Suppressor macrophage (primary cell): ENCODE measurements at places on chromosomes 3 and 15.

GRCh38 chr3:87358066-87358465 lies 81.7 kb upstream of the POU1F1 start:
- DNase-seq, result no peak

- DNase-seq, result peak; percentile 21
These were observed 47.9 kb downstream of the PEAK1 start for GRCh38 chr15:77371850-77372563.

DNA sequence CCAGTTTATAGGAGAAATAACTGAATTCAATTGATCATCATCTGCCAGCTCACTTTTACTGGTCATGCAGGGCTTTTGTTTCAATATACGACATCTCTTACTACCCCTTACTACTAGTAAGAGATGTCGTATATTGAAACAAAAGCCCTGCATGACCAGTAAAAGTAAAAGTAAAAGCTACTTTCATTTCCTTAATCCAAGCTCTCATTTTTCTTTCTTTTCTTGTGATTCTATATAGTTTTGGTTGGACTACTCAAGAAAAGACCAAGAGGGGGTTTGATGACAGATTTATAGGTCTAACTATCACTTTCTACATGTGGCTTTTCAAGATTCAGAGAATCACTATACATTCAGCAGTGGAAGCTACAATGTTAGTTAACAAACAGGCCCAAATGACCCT lies 1237.3 kb downstream of the ROBO2 start:
- no peak for DNase-seq

DNA sequence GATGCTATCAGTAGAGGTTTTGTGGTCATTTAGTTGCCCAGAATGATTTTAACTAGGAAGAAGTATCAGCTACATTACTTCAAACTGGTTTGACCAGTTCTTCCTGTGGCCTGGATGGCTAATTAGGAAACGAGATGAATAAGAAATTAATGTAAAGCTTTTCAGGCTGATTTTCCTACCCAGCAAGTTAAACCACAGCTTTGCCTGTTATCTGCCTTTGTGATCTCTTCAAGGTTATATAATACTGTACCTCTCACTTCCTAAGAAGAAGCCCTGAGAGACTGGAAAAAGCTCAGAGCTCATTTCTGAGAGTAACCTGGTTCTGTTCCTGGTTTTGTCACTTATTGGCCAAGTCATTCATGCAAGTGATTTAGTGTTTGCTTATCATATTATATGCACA lies 782.2 kb upstream of the GOLIM4 start:
- no peak for DNase-seq

- DNase-seq, result no peak
These were observed 538.2 kb downstream of the FOXP1 start for GRCh38 chr3:71045212-71045916.

DNA sequence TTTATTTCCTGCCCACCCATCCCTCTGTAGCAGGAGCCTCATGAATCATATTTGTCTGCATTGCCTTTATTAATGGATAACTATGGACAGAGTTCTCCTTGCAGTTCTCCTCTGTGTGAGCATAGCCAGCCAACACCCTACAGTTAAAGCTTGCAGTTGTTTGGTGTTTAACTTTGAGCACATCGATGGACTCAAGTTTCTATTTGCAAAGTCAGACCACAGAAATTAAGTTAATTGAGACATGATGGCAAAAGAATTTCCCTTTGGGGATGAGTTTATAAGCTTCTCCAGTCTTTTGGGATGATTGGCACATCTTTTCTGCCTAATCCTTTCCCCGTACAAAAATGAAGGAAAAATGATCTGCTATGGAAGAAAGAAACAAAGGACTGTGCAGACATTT lies 398.9 kb upstream of the THBS1 start:
- no peak for DNase-seq

- no peak for DNase-seq
These were observed 96.9 kb upstream of the WNT5A start for GRCh38 chr3:55584030-55584429.

DNA sequence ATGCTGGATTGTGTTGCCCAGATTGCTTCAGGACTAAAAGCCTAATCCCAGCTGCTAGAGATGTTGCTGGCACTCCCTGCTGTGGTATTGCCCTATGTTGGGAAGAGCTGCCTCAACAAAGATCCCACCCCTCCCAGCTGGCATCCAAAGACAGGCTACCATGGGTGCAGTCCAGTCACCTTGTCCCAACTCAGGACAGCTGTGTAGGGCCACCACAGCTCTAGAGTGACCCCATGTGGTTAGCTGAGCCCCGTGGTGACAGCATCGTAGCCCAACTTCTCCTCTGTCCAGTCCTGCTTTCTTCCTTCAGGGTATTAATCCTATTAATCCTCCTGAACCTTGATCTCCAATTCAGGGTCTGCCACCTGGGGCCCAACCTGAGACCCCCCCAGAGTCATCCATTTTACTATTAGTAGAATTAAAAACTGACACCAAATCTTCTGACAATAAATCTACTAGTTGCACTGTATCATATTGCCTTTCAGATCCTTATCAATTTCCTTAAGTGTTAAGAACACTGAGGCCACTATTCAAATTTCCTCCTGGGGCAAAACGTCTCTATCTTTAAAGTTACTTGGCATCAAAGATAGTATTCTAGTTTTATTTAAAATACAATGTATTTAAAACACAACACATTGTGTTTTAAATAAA lies 83.5 kb downstream of the AQP9 start:
- DNase-seq, result peak; percentile 81

- DNase-seq, result no peak
These were observed 260.5 kb downstream of the PTPRG start for GRCh38 chr3:61821823-61822251.

GRCh38 chr15:100520132-100520921 lies 8.4 kb downstream of the CERS3 start:
- DNase-seq, result peak; percentile 70

- DNase-seq, result no peak
These were observed 40.1 kb downstream of the GASK1A start for GRCh38 chr3:43019006-43019809.

- DNase-seq, result no peak
These were observed 18.6 kb downstream of the MESP2 start for GRCh38 chr15:89794627-89795241.

DNA sequence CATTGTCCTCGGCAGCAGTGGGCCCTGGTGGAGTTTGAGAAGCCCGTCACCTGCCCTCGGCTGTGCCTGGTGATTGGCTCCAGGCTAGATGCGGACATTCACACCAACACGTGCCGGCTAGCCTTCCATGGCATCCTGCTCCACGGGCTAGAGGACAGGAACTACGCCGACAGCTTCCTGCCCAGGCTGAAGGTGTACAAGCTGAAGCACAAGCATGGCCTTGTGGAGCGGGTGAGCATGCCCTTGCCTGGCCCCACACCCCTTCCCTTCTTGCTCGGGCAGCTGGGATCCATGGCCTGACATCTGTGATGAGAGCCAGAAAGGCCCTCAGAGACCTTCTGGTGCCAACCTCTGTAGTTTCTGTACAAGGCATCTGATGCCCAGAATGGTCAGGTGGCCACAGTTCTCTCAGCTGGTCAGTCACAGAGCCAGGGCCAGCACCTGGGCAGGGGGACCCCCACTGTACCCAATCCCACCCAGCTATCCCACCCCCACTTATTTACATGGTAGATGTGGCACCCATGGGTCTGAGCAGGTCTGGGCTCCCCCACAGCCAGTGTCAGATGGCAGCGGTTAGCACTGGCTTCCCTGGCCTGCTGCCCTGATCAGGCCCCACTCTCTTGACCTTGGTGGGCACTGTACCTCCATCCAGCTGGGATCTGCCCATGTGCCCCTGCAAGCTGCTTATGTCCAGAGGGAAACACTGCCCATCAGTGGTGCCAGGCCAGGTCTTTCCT lies 124.9 kb downstream of the DNAJB8 start:
- no peak for DNase-seq

DNA sequence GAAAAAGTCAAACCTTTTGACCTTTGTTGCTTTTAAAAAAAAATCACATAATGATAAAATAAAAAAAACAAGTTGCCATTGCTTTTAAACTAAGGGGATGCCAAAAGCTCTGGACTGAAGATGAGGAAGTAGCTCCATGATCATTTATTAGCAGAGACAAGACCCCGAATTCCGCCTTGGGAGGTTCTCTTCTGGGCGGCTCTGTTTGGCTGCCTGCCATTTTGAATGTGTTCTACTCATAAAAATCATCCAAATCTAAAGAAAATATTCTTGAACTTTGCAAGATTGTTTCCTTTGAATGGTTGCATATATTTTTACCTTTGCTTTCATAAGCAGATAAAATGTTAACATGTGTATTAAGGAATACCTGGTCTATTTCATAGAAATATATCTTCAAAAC lies 63.8 kb downstream of the NCEH1 start:
- DNase-seq, result no peak

GRCh38 chr3:51798411-51798963 lies 19.4 kb upstream of the IQCF6 start:
- DNase-seq, result no peak

GRCh38 chr15:96460106-96460505 lies 129.6 kb downstream of the NR2F2 start:
- no peak for DNase-seq

DNA sequence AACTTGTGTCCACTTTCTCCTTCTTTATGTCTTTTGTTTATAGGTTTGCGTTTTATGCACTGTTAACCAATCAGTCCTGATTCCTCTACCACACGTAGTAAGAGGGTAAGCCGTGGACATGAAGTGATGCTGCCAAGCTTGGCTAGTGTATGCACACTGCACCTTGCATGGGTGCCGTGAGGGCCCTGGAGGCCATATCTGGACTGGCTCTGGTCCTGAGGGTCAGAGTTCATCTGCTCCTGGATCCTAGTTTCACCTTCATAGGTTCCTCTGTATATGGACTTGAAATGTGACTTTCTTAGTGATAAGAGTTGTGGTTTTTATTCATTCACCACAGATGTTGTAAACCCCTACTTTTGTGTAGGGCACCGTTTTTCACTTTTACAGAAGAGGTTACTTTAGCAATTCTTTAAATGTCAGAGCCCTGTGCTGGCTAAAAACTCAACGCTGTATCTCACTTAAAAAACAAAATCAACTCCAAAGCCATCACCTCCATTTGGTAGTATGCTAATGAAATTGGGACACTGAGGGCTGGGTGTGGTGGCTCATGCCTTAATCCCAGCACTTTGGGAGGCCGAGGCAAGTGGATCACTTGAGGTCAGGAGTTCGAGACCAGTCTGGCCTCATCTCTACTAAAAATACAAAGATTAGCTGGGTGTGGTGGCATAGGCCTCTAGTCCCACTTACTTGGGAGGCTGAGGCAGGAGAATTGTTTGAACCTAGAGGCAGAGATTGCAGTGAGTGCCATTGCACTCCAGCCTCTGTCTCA lies 22.9 kb downstream of the SIAH2 start:
- DNase-seq, result no peak

DNA sequence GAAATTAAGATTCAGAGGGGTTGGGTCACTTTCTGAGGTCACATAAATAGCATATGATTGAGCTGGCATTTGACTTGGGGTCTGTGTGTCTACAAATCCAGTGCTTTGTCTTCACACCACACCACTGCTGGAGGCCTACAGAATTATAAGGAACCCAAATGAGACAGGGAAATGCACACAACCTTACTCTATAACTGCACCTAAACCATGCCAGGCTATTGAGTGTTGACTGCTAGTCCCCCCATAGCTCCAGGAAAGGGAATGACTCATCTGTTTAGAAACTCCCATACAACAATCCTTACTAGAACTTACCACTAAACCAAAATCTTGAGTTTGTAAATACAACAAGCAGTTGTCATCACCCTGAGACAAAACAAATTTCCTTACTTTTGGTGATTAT lies 16.9 kb upstream of the TSC22D2 start:
- peak; percentile 20 for DNase-seq

GRCh38 chr15:27254055-27254454 lies 283.1 kb downstream of the GABRG3 start:
- no peak for DNase-seq

DNA sequence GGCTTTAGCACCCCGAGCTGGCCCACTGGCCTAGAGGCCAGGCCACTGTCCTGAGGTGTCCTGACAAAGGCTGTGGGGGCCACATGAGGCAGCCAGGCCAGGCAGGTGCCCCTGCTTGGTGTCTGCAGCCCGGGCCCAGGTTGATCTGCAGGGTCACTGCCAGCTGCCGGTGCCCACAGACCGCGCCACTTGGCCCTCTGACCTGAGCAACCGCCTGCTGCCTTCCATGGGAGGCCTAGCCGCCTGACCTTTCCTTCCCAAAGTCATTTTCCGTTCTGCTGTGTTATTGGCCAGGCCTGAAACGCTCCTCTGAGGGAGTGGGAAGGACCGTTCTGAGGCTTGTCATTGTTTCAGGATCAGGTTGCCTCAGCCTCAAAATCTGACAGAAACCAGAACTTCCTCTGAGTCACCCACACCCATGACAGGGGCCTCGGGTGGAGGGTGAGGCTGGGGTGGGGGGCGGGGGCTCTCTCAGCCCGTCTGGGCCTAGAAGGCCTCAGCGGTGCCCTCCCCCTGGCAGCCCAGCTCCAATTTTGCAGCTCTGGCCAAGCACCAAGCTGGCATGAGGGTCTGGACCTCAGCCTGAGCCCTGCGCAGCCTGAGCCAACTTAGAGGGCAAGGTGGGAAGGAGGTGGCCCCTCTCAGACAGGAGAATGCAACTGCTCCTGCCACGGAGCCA lies 140.7 kb upstream of the MEF2A start:
- peak; percentile 86 for DNase-seq

GRCh38 chr15:63986751-63987341 lies 59.4 kb downstream of the DAPK2 start:
- DNase-seq, result peak; percentile 81

DNA sequence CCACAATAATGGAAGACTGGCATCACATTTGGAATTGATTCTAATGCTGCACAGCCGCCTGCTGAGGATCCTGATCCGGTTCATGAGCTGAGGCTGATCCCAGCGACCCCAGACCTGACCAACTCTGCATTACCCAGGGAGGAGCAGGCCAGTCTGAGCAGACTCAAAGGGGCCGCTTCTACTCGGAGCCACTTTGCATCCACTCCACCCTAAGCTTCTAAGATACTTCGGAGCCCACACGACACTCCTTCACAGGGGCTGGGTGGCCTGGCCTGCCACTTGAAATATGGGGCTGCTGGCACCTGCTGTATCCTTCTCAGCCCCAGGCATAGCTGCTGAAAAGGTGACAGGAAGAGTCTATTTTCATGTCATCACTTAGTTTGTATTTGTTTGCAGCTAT lies 33.2 kb upstream of the NSMCE3 start:
- no peak for DNase-seq

DNA sequence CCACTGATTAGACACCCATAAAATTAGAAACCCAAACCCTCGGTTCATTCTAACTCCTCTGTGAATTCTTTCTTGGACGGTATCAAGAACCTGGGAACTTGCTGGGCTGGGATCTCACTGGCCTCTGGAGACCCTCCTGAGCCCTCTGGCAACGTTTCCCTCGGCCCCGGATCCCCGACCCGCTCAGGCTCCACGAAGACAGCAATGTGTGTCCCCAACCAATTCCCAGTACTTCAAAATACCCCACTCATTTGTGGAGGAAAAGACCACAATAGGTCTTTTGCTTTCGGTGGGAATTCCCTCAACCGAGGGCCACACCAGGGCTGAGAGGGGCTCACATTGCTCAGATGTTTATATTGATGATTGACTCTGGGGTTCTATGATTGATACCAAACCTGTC lies 117.9 kb upstream of the PRR20G start:
- no peak for DNase-seq

- no peak for DNase-seq
These were observed 780.1 kb downstream of the TUSC7 start for GRCh38 chr3:117489663-117490079.

GRCh38 chr15:70610541-70610940 lies 152.8 kb downstream of the UACA start:
- DNase-seq, result no peak
